Stimulated activated CD4-positive, alpha-beta T cell treated with anti-CD3 and anti-CD28 coated beads, Interleukin-1b, Interleukin-23, amount 100 ng/mL, for 1 hour (primary cell): ENCODE measurements at places on chromosomes 6 and 20.

GRCh38 chr6:22026164-22026678, 270.6 kb downstream of the PRL start:
- no peak for DNase-seq

DNA sequence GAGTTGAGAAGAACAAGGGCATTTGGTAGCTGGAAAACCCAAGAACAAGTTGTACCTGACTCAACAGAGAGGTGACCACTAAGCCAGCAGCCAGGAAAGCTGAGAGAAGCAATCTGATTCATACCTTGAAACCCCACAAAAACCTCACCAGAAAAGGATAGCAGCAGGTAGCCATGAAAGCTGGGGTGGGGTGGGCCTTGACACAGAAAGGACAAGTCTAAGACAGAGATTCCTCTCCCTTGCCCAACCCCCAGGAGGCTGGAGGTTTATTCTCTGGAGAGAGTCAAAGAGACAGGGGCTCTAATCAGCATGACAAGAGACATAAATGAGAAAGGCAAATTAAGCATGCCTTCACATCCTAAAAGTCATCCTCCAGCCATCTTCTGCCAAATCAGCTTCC, 151.7 kb upstream of the DST start:
- no peak for DNase-seq

DNA sequence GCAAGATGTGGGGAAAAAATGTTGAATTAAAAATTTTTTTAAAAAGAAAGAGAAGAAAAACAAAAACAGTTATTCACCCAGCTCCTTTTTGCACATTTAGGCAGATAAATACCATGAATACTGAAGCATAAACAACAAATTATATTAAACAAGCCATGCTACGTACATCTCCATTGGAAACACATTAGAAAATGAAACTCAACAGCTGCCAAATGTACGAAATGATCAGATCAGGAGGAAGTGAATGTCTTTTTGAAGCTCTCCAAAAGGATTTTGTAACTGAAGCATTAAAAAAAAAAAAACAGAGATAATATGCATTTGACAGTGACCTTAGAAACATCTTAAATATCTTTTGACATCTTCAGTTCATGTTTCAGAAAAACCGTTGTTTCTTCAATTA, 56.7 kb downstream of the CD83 start:
- DNase-seq, result no peak

- DNase-seq, result no peak
These were observed 618 bp upstream of the SLC16A10 start for GRCh38 chr6:111086685-111087084.

GRCh38 chr6:37820718-37821079, 1.2 kb downstream of the ZFAND3 start:
- no peak for DNase-seq
